ENCODE measurements at places on chromosomes 2 and 18.
A peak's percentile ranks its signal among the peaks of the same experiment; 100 is the strongest.

DNA sequence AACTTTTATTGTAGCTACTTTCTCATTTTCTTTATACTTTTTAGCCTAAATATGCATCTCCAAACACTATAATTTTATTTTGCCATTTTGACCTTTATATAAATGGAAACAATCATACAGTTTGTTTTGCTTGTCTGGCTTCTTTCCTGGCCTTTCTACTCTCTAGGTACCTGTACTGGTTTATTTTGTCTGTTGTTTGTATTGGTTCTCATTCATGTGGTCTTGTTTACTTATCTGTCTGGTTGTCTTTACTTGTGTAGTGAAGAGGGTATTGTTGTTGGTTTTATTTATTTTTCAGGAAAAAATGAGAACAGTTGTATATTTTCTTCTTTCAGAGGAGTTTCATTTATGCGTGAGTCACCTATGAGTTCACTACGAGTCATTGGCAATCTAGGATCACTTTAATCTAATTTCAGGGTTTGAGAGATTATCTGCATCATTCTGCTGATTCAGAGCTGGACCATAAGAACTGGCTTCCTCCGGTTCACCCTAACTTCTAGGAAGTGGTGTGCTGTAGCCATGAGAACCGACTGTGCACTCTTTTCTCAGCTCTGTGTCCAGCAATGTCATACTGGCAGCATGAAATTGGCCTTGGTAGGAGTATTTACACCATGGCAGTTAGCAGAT is 33.1 kb upstream of the HDAC4 start:
- no peak for DNase-seq

GRCh38 chr2:136131484-136131960 is 13.6 kb upstream of the CXCR4 start:
- DNase-seq, result no peak

DNA sequence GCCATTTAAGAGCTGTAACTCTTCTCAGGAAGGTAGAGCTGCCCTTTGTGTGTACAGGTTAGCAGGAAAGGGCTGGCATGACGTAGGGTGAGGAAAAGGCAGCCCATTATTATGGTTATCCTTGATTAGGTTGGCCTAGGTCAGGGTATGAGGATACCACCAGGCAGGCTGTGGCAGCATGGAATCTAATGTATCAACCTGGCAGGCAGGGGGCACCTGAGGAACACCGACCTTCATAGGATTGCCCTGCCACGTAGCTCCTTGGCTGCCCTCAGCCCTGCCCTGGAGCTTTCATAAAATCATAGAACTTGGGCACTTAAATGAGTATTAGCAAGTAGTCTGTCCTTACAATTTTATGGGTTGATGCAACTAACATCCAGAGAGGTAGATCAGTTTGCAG is 261.6 kb downstream of the LTBP1 start:
- DNase-seq, result no peak

DNA sequence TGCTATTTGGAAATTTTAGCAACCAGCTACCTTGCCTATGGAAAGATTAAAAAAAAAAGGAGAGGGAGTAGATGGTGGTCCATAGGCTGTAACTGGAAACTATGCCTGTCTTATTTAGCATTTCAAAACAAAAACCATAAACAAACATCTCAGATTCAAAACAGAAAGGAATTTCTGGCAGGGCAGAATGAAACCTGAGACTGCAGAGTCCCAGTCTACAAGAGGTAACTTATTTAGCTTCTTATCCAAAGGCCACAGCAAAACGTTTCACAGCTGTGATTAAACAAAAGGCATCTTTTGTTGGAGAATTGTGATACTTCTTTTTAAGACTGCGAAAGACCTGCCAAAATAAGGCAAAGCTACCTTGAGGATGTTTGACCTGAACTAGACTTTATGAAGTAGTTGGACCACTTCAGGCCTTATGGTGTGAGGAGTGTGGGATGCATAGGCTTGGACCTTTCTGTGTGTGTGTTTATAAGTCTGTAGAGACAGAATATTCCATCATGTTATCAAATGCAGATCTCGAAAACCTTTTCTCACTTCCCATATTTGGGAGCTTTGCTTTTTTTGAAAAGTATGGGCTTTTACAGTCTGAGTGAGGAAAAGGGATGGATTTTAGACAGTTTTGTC is 11.0 kb downstream of the CRIM1 start:
- no peak for DNase-seq

DNA sequence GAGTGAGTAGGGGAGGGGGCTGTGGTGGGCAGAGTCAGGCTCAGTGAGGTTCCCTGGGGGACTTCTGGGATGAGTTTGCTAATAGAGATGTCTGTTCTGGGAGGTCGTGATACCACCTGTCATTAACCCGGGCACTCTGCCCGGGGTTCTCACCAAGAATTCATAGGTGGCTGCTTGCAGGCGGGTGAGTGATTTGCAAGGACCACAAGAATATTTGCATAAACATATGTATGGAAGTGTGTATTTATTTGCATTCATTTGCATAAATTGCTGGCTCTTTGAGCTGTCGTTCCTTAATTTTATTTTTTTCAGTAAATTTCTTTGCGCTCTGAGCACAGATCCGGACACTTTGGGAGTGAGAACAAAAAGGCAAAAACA is 260.0 kb downstream of the ATAD2B start:
- no peak for DNase-seq

DNA sequence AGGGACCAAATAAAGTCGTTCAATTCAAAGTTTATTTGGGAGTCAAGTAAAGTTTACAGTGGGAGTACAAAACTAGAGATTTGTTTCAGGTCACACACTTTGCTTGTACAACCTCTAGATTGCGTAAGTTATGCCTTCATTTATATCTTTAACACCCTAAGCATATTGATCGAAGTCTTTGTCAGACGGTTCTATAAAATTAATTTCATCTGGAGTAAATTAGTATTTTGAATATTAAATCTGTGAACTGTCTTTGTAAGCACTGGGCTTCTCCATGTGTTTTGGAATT is 119.7 kb downstream of the ACAA2 start:
- no peak for DNase-seq

- no peak for DNase-seq
Measured at GRCh38 chr2:28956890-28957289, 24.2 kb upstream of the TOGARAM2 start.

DNA sequence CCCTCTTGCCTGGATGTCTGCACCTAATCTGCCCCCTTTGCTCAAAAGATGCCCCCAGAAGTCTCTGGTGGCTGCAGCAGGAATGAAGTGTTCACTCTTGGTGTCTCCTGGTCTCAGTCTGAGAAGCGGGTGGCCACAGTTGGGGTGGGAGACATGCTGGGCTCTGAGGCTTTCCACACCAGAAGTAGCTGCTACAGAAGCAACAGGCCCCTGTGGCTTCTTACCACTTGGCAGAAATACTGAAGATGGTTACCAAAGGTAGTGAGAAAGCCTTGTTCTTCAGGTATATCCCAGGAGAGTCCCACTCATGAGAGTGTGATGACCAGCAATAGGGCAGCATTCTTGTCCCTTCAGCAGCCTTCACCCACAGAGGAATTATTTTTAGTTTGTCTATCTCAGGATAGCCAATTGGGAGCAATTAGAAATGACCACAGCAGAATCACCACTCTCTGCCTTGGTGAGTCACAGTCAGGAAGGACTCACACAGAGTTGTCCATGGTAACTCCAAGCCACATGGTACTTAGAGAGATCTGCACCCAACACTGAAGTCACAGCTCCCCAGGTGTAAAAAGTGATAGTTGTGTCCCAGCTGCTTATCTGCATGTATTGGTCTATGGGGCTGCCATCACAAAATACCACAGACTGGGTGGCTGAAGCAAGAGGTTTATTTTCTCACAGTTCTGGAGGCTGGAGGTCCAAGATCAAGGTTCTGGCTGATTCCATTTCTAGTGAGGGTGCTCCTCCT is 169.8 kb upstream of the ID2 start:
- DNase-seq, result peak; percentile 29

GRCh38 chr18:23033056-23033455 is 99.9 kb downstream of the RBBP8 start:
- no peak for DNase-seq

DNA sequence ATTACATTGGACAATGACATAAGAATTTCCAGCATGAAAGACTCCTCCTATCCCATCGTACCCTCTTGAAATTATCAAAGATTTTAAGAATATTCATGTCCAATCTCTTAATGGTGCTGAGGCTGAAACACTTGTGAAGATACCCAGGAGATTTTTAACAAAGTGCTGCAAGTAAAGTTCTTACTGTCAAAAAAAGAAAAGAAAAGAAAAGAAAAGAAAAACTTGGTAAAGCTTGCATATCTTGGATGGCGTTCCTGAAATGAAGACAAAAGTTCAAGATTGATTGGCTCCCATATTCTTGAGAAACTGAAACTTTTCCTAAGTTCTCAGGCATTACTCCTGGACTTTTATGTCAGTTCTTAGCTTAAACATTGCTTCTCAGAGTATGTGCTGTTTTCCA is 1010.5 kb upstream of the PIK3C3 start:
- no peak for DNase-seq

- no peak for DNase-seq
Measured at GRCh38 chr18:48975120-48975816, 24.5 kb upstream of the SMAD7 start.

GRCh38 chr18:64519201-64519600 is 370.3 kb upstream of the LINC00305 start:
- DNase-seq, result no peak

GRCh38 chr2:120683081-120683480 is 52.6 kb upstream of the GLI2 start:
- DNase-seq, result no peak

DNA sequence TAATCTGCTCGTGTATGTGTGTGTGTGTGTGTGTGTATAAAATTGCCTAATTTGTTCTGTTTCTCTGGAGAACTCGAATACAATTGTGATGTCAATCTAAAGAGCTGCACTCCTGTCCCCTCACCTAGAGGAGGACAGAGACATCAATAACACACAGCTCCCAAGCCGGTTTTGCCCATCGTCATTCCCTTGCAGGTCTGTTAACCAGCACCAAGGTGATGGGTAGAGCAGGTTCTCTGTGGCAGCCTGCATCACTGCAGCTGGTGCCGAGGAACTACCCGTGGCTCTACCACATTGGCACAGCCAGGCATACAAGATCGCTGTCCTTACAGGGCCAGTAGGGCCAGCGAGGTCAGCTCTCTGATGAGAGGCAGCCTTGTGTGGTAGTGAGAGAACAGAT is 41.0 kb downstream of the LBH start:
- DNase-seq, result no peak

GRCh38 chr2:127733816-127734537 is 32.7 kb downstream of the SFT2D3 start:
- DNase-seq, result peak; percentile 8

- DNase-seq, result no peak
Measured at GRCh38 chr2:191441496-191442214, 196.5 kb downstream of the MYO1B start.

GRCh38 chr18:23682472-23682871 is 6.8 kb upstream of the LAMA3 start:
- DNase-seq, result no peak
